ENCODE measurements at places on chromosomes 6 and 20. TPM values are rescaled to one million over a fixed set of nuclear protein-coding genes. Genes with fewer than 3 reads are reported as not detected.

GRCh38 chr6:158040051-158040803, 58.6 kb downstream of the SYNJ2 start:
- DNase-seq = peak; percentile 80

DNA sequence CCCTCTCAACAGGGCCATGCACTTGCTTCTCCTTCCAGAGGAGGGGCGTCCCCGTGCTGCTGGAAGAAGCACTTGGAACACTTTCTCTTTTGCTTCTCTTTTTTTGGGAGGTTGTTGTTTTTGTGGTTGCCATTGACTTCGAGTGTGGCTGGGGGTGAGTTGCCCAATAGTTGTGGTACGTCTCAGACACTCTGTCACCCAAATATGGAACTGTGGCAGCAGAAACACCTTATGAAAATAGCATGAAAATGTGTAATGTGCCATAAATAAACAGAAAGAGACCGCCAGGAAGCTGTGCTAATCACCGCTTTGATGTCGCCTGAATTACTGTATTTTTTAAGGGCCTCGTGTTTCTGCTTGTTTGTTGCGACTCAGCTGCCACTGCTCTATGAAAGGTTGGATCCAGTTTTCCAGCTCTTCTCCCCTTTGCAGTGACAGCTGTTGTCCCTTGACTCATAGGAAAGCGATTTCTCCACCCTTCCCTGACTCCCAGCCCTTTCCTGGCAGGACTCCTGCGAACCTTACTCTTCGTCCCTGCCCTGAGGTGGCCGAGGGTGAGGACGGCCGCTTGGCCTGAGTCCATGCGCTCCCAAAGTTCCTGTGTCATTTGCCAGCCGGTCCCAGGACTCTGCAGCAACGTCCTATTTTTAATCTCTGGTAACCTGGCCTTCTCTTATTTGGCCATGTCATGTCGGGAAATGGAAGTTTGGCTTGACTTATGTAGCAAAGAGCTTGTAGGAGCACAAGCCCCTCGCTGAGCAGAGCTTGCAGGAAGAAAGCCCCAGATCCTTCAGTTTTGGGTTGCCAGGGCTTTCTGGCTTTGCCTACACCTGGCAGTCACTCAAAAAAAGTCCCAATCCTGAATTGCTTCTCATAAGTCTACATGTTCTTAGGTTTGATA, 694.6 kb downstream of the QKI start:
- no peak for DNase-seq

DNA sequence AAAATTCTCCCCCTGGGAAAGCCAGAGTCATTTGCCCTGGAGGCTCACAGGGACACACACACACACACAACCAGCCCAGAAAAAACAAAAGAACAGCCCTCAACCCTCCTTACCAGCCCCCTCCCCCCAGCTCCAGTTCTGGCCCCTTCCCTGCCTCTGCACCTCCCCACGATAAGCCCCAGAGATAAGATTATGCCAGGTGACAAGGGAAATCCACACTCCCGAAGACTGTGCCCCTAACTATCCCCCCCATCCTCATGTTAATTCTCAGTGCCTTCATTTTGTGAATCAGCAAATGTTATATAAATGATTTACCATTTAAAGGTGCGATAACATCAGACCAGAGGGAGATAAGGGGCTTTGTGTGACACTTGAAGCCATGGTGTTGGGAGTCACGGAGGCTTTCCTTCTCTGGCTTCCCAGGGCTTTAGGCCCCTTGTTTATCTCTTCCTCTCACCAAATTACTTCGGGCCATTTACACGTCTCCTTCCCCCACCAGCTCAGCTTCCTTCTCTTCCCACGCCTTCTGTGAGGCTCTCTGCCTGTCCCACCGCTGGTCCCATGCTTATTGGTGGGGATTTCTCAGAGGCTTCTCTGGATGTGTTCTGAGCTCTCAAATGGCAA, 12.5 kb upstream of the FOXC1 start:
- no peak for DNase-seq

- DNase-seq = no peak
These were observed 102.6 kb downstream of the SPTLC3 start for GRCh38 chr20:13111249-13111911.

GRCh38 chr6:135880066-135880972, 28.8 kb downstream of the PDE7B start:
- no peak for DNase-seq

DNA sequence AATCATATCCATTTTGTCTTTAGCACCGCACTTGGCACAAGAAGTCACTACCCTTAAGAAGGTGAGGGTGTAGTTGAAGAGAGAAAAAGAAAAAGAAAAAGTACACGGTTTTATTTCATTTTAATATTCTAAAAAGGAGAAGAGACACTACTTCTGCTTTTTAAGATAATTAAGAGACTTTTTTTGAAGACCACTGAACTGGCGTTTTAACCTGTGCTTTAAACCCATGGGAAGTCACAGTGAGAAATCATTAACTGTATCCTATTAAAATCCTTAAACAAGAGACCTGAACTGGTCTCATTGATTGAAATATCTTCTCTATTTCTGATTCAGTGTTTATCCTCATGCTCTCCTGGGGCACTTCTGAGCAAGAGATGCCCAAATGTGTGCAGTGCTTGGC, 243.5 kb downstream of the TMEM242 start:
- no peak for DNase-seq

DNA sequence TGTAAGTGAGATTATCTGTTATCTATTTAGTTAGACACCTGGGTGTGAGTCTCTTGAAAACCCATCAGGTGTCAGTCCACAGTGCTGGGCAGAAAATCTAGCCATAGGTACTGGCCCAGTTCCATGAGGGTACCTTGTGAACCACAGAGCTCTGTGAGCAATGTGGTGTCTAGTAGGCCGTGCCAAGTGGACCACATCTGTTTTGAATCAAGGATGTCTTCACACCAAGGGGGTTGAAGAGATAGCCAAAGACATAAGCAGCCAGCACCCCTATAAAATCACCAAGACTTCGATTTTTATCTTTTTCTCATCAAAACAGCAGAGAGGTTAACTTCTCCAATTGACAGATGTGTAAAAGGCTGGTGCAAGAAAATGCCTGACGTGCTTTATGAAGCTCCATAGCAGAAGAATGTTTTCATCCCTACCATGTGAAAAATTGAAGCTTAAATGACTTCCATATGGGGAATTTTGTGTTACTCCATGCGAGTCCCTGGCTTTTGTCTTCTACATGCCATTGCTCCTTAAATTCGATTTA, 368.7 kb downstream of the HAO1 start:
- no peak for DNase-seq

DNA sequence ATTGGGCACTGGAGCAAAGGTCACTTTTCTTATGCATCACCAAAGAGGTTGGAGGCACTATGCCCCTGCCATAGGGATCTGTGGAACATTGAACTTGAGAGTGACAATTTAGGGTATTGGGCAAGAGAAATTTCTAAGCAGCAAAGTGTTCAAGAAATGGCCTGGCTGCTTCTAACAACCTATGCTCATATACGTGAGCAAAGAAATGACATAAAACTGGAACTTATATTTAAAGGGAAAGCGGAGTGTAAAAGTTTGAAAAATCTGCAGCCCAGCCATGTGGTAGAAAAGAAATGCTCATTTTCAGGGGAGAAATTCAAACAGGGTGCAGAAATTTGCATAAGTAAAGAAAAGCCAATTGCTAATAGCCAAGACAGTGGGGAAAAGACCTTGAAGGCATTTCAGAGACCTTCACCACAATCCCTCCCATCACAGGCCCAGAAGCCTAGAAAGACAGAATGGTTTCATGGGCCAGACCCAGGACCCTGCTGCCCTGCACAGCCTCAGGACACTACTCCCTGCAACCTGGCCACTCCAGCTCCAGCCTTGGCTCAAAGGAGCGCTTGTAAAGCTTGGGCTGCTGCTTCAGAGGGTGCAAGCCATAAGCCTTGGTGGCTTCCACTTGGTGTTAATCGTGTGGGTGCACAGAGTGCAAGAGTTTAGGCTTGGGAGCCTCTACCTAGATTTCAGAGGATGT, 24.4 kb downstream of the NCR2 start:
- DNase-seq = no peak

GRCh38 chr6:124924333-124924759, 37.9 kb upstream of the RNF217 start:
- DNase-seq = no peak

GRCh38 chr6:313087-313486, 20.8 kb downstream of the DUSP22 start:
- no peak for DNase-seq

DNA sequence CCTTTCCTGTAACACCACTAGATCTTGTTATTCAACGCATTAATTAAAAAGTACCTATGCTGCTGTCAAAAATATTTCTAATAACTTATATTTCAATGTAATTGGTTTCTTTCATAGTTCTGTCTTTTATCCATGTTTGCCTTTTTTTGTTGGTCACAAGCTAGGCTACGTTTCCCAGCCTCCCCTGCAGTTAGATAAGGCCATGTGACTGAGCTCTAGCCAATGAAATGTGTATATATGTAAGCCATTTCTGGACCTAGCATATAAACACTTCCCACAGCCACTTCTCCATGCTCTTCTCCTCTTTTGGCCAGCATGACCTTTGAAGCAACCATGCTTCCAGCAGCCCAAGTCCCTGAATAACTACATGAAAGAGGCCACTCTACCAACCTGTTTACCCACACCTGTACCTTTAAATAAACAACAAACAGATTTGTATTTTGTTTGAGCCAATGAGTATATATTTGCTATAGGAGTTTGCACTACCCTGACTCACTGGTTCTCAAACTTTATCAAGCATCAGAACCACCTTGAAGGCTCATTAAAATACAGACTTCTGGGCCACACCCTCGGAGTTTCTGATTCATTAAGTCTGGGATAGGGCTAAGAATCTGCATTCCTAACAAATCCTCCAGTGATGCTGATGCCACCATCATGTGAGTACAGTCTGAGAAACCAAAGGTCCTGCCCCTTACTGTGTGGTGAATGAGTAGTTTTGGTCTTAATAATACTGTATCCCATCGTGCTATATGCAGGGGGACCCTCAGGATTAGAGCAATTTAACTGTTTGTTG, 45.6 kb upstream of the BEND6 start:
- DNase-seq = no peak

LPA gene
- not detected for total RNA-seq

ANKRD66 gene
- not detected for total RNA-seq

SYTL3 gene
- 0.82 TPM for total RNA-seq

PROCR gene
- total RNA-seq = 2.1 TPM

Measured in A673 (cell line).